ENCODE measurements at places on chromosomes 7 and 10.

DNA sequence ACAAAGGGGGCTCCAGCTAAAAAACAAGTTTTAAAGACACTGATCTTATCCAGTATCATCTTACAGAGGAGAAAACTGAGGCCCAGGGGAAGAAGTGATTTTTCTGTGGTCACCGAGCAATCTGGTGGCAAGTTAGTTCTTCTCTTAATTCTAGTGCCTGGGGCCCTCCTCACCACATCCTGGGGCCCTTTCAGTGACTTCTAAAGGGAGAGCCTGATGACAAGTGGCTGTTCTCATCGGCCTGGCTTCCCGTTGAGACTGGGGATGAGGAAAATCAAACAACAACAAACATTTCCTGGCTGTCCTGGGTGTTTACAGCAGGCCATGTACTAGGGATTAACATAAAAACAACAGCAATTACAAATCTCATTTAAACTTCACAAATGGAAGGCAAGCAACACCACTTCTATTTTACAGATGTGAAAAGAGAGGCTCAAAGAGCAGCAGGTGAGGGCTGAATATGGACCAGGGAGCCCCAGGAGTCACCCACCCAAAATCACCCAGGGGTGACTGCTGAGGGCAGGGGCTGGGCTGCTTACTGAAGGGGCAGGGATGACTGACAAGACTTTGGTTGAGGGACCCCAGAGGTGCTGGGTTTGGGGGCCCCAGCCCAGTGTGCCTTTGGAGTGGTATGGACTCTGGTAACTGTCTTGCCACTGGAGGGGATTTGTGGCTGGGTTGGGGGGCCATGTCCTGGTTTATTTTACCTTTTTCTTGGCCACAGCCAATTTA lies 24.7 kb upstream of the MTPAP start:
- no peak for DNase-seq

- no peak for DNase-seq
Measured at GRCh38 chr10:35946556-35946955, 304.5 kb upstream of the FZD8 start.

GRCh38 chr10:58919927-58920654 lies 256.4 kb upstream of the PHYHIPL start:
- no peak for DNase-seq

DNA sequence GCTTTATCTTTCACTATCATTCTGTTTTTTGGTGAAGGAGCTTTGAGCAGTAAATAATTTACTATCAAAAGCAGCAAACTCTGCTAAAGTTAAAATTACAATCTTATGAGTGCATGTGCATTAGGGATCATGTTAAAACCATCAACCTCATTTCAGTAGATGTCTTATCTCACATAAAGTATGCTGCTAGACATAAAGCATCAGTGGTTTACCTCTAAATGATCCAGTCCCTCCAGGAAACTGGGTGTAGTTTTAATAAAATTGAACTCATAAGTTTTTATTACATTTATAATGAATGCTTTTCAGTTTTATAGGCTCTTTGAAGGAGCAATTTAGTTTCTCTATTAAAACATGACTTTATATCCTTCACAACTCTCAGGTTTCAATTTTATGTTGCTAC lies 108.7 kb downstream of the LRRN3 start:
- no peak for DNase-seq

DNA sequence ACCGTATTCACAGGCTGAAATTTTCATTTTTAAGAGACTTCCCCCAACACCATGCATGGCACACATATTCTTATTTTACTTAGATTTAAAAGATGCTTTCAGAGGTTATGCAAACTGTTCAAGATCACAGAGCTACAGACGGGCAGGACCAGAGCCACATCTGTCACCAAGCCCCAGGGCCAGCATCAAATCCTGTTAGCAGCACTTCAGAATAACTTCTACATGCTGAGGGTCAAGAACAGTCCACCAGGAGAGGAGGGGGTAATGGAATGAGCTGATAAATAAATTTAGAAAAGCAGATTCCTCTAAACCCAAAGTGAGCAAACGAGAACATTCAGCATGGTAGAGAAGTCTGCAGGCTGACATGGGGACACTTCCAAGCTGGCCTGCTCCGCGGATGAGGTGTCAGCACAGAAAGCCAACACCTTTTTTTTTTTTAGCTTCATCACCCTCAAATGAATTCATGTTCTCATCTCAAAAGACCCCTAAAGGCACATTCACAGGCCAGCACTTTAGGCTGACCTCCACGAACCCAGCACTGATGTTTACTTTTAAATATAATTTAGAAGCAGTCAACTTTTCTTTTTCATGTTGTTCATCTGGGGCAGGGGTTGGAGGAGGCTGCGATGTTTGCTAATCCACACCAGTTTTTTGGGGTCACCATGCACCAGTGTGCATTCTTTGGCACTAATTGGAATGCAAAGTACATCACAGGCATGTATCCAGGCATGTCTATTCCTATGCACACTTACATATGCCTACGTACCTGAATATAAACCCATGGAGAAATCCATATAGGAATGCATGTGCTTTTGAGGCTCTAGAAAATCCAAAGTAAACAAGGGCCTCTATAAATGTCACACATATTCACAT lies 249.0 kb downstream of the TNS3 start:
- DNase-seq, result no peak

GRCh38 chr10:110326351-110327032 lies 21.8 kb upstream of the SMNDC1 start:
- DNase-seq, result no peak

DNA sequence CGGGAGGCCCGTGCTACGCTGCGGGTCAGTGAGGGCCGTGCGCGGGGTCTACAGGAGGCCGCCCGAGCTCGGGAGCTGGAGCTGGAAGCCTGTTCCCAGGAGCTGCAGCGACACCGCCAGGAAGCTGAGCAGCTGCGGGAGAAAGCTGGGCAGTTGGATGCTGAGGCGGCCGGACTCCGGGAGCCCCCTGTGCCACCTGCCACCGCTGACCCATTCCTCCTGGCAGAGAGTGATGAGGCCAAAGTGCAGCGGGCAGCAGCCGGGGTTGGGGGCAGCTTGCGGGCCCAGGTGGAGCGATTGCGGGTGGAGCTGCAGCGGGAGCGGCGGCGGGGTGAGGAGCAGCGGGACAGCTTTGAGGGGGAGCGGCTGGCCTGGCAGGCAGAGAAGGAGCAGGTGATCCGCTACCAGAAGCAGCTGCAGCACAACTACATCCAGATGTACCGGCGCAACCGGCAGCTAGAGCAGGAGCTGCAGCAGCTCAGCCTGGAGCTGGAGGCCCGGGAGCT lies 7.0 kb downstream of the LZTS2 start:
- no peak for DNase-seq

DNA sequence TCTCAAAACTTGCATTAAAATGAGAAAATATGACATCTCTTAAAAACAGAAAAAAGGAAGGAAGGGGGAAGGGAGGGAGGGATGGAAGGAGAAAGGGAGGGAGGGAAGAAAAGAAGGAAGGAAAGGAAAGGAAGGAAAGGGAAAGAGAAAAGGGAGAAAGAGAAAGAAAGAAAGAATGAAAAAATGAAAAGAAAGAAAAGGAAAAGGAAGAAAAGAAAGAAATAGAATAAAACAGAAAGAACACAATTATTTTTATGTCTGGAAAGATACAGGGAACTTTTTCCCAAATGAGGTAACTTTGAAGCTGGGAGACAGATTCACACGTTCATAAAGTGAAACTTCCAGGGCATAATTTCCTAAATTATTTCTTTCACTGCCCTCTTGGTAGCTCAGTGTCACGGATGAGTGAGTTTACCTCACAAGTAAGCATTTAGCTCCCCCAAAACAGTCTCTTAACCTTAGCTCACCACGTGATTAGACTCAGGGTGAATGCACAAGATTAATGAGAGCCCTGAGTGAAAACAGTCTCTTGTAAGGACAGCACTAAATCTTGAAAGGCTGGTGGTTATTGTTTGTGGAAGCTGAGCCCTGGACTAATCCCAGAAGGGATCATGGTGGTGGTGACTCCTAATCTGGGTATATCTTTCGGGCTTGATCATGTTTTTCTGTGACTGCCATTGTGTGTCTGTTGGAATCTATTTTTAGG lies 74.1 kb upstream of the HDAC9 start:
- peak; percentile 22 for DNase-seq

- no peak for DNase-seq
Measured at GRCh38 chr10:14836208-14836607, 1.6 kb downstream of the CDNF start.

- no peak for DNase-seq
Measured at GRCh38 chr10:71299071-71299785, 19.8 kb upstream of the SLC29A3 start.

- DNase-seq, result no peak
Measured at GRCh38 chr10:133324198-133324792, 12.4 kb downstream of the CALY start.

GRCh38 chr10:125976960-125977605 lies 80.7 kb downstream of the FANK1 start:
- DNase-seq, result no peak

- DNase-seq, result no peak
Measured at GRCh38 chr7:149669121-149669818, 104.1 kb downstream of the ZNF467 start.

- no peak for DNase-seq
Measured at GRCh38 chr7:504221-505111, 15.2 kb downstream of the PDGFA start.

- no peak for DNase-seq
Measured at GRCh38 chr7:120337308-120337907, 64.4 kb downstream of the KCND2 start.

DNA sequence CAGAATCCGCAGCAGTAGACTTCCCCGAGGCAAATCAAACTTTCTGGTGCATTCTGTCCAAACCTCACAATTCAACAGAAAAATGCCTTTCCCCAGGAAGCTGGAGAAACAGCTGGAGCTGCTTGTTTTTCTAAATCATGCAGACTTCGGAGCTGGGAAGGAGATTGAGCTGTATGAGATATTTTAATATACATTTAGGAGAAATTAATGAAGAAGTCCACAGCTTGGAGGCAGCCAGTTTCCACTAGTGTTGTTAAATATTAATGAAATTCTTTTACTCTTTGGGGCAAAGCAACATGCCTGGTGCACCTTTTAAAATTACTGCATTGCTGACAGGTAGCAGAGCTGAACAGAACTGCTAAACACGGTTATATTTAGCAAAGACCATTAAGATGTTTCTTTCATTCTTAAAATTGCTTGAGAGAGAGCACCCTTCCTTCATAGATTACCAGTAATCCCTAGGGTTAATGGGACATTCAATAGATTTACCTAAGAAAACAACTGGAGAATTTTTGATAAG lies 566.4 kb downstream of the SORCS3 start:
- DNase-seq, result no peak

DNA sequence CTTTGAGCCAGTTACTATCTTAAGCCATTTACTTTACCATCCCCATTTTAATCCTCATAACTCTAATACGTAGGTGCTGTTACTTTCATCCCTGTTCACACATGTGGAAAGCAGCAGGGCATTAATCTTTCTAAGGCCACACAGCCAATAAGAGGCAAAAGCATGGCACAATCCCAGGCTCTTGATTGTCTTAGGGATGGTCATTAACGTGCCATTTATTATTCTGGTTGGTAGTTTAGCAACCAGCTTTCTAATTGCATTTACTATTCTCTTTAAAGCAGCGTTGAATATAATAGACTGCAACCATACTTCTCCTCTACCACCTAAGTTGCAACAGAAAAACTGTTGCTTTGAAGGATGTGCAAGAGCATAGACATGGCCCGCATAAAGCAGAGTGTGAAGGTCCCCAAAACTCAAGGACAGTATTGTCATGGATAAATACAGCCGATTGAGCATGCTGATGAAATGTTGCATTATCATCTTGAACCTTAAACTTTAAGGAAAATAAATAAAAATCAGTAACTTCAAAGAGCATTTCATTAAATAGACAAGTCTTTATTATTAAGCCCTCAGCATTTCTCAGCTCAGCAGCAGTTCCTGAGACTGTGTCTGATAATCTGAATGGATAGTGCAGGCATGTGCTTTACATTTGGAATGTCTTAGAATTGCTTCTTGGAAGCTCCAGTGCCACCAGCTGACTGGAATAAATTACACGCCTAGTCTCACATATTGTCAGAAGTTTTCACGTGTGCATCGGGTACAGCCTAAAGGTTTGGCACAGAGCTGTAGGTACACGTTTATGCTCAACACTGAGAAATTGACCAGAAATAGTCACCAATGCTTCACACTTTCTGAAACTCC lies 467.1 kb downstream of the SDK1 start:
- no peak for DNase-seq

DNA sequence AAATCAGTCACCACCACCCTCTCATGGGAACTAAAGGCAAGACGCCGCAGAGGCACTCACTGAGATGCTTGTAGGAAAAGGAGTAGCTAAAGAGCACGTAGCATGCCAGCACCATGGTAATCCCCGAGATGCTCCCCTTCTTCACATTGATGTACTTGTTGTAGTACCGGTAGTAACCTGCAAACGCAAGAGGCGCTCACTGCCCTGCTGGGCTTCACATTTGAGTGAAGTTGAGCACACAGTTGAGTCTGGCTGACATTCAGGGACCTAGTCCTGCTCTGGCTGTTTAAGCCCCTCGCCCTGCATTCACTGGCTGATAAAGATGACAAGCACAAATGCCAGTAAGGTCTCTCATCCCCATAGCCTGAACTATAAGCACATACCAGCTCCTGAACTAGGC lies 6.9 kb downstream of the ATP5MF start:
- no peak for DNase-seq

DNA sequence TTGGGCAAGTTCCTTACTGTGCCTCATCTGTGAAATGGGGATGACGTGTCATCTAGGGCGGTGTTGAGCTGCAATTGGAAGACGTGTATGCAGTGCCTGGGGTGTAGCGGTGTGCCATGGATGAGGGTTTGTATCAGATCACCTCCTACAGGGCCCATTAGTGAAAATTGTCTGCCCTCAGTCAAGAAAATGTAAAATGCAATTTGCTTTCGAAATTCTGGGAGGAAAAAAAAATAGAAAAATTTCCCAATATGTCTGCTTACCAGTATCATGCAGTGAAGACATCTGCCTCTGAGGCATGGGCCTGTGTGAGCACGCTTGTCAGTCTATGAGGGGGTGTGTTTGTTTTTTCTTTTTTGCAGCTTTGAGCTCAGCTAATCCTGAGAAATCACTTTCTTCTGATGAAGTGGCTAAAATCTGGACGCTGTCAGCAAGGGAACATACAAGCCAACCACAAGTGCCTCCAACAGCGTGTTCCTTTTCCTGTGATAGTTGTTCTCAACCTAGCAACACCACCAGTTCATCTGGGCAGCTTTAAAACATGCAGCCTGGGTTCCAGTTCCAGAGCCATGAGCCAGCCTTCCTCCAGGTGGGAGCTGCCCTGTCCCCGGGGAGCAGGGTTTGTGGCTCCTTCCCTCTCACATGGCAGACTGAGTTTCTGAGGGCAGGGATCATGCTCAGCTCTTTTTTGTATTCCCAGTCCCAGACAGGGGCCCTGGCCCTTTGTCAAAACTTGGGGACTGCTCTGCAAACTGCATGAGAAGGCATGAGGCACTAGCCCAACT lies 10.3 kb downstream of the FAM241B start:
- DNase-seq, result no peak

- DNase-seq, result no peak
Measured at GRCh38 chr10:131657318-131657984, 243.4 kb upstream of the PPP2R2D start.
